ENCODE measurements at places on chromosomes 3 and 15. TPM values are rescaled to one million over a fixed set of nuclear protein-coding genes. Genes with fewer than 3 reads are reported as not detected.
A peak's percentile ranks its signal among the peaks of the same experiment; 100 is the strongest.

DNA sequence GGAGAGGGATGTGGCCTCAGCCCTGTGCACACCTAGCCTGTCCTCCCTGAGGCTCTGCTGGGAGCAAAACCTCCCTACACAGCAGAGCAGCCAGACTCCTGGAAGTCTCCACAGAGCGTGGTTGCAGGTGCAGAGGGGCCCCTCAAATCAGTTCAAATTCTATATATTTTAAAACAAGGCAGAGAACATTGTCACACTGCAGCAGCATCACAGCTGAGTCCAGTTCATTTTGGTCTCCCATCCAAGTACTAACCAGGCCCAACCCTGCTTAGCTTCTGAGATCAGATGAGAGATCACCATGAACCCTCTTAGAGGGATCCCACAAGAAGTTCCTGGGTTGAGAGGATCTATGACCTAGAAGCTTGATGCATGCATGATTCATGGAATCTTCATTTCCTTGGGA lies 331.0 kb upstream of the RGMA start:
- H3K4me1 ChIP-seq = no peaks in the 10 kb centered on the region
- no peaks in the 10 kb centered on the region for H3K36me3 ChIP-seq
- no peak overlapping the region for H3K27ac ChIP-seq
- H3K4me3 ChIP-seq = no peak overlapping the region

DNA sequence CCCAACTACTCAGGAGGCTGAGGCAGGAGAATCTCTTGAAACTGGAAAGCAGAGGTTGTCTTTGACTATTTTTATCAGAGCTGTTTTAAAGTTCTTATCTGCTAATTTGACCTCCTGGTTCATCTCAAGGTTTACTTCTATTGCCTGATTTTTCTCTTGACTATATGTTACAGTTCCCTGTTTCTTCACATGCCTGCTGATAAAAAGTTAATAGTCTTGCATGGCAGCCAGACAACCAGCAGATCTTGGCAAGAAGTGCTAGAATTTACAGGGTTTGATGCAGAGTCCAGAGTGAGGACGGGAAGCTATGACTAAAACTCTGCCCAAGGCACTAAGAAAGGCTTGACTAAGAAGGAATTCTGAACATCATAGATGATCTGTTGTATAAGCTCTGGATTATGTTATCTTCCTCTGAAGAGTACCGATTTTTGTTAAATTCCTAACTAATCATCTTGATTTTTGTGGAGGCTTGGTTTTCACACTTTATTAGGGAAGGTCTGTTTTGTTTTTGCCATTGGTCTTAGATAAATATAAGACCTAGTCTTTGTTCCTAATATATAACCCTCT lies 85.9 kb downstream of the CHSY1 start:
- peaks cover 46% of the 10 kb centered on the region for H3K36me3 ChIP-seq
- no peak overlapping the region for H3K27ac ChIP-seq
- no peaks in the 10 kb centered on the region for H3K27me3 ChIP-seq
- H3K4me3 ChIP-seq = no peak overlapping the region
- no peak for DNase-seq
- peaks cover 56% of the 10 kb centered on the region for H3K4me1 ChIP-seq

DNA sequence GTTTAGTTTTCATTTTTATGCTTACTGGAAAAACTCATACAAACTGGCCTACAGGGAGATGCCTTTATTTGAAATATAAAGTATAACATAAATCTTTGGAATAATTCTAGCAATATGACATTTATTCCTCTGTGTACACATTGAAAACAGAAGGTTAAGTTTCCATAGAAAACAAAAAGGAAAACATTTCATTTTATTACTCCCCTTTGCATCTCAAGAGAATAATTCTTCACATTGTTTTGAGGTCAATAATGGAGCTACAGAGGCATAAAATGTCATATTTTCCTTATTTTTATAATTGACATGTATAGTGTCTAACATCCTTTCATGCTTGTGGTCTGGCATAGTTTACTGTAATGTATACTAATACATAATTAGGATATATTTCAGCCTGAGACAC lies 187.6 kb upstream of the AGTR1 start:
- no peaks in the 10 kb centered on the region for H3K36me3 ChIP-seq
- no peak for DNase-seq
- H3K27me3 ChIP-seq = no peaks in the 10 kb centered on the region
- H3K4me3 ChIP-seq = no peak overlapping the region
- H3K4me1 ChIP-seq = no peaks in the 10 kb centered on the region

DNA sequence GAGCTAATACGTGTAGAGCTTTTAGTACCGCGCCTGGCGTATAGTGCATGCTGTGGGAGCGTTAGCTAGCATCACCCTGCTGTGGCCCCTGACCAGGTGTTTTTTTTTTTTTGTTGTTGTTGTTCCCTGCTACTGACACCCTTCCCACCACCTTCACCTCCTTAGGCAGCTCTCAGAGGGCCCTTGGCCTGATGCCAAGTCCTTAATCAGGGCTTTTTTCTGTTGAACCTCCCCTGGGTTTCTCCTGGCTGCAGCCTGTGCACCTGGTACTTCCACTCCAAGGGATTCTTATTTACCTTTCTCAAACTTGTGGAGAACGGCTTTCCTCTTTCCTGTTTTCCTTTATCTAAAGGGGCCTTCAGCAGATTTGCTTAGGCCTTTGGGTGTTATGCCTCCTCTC lies 53.3 kb downstream of the SLC7A14 start:
- peaks cover 18% of the 10 kb centered on the region for H3K27me3 ChIP-seq
- DNase-seq = no peak
- H3K27ac ChIP-seq = no peak overlapping the region
- no peaks in the 10 kb centered on the region for H3K36me3 ChIP-seq
- H3K4me1 ChIP-seq = no peaks in the 10 kb centered on the region

GRCh38 chr15:63506537-63507035 lies 2.2 kb downstream of the USP3 start:
- H3K27me3 ChIP-seq = no peaks in the 10 kb centered on the region
- peak overlapping the region; percentile 94 for H3K4me3 ChIP-seq
- H3K36me3 ChIP-seq = peaks cover 6% of the 10 kb centered on the region

DNA sequence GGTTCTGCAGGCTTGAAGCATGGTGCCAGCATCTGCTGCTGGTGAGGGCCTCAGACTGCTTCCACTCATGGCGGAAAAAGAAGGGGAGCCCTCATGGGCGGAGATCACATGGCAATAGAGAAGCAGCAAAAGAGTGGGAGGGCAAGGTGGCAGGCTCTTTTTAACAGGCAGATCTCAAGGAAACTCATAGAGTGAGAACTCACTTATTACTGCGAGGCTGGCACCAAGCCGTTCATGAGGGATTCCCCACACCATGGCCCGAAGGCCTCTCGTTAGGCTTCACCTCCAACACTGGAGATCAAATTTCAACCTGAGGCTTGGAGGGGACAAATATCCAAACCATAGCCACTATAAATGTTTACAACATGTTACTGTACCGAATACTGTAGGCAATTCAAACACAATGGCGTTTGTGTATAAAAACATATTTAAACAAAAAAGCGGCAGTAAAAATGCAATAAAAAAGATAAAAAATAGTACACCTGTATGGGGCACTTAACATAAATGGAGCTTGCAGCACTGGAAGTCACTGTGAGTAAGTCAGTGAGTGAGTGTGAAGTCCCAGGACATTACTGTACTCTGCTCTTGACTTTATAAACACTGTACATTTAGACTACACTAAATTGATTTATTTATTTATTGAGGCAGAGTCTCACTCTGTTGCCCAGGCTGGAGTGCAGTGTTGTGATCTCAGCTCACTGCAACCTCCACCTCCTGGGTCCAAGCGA lies 18.8 kb upstream of the MOBP start:
- H3K4me3 ChIP-seq = no peak overlapping the region
- H3K27me3 ChIP-seq = peaks cover 15% of the 10 kb centered on the region
- no peaks in the 10 kb centered on the region for H3K36me3 ChIP-seq
- H3K27ac ChIP-seq = no peak overlapping the region
- DNase-seq = no peak

The SETD5 gene
- total RNA-seq = 110 TPM

The CYP1A2 gene
- total RNA-seq = not detected

Measured in activated CD4-positive, alpha-beta memory T cell treated with anti-CD3 and anti-CD28 coated beads, Interleukin-2, amount 10 ng/mL, durations not matched to agents 7 days and 5 days (primary cell).